MG63 (cell line): ENCODE measurements at places on chromosomes 16 and 17.

- no peak for DNase-seq
These were observed 22.7 kb downstream of the CYTH1 start for GRCh38 chr17:78759203-78759968.

DNA sequence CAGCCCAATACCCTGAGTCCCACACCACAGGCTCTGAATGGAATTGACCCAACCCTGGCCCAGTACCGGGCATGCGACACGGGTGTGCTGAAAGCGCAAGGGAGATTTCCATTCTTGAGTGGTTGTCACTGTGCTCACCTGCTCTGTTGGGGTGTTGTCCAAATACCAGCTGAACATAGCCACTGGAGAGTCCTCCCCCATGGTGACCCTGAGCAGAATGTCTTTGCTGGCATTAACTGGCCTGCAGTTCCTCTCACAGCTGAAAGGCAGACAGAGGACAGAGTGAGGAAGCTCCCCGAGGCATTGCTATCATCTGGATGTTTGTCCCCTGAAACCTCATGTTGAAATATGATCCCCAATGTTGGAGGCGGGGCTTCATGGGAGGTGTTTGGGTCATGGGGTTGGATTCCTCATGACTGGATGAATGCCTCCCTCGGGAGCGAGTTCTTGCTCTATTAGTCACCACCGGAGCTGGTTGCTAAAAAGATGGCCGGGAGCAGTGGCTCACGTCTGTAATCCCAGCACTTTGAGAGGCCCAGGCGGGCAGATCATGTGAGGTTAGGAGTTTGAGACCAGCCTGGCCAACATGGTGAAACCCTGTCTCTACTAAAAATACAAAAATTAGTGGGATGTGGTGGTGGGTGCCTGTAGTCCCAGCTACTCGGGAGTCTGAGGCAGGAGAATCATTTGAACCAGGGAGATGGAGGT is 57.3 kb upstream of the BCO1 start:
- DNase-seq, result peak; percentile 90

DNA sequence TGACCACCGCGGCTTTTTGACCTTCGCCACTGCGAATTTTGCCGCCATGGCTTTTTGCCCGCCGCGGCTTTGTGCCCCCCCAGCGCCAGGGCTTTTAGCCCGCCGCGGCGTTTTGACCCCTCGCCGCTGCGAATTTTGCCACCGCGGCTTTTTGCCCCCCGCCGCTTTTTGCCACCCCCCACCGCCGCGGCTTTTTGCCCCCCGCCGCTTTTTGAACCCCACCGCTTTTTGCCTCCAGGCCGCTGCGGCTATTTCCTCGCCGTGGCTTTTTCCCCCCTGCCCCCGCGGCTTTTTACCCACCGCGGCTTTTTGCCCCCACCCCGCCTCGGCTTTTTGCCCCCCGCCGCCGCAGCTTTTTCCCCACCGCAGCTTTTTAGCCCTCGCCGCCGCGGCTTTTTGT is 134.8 kb upstream of the TP53TG3C start:
- DNase-seq, result no peak

DNA sequence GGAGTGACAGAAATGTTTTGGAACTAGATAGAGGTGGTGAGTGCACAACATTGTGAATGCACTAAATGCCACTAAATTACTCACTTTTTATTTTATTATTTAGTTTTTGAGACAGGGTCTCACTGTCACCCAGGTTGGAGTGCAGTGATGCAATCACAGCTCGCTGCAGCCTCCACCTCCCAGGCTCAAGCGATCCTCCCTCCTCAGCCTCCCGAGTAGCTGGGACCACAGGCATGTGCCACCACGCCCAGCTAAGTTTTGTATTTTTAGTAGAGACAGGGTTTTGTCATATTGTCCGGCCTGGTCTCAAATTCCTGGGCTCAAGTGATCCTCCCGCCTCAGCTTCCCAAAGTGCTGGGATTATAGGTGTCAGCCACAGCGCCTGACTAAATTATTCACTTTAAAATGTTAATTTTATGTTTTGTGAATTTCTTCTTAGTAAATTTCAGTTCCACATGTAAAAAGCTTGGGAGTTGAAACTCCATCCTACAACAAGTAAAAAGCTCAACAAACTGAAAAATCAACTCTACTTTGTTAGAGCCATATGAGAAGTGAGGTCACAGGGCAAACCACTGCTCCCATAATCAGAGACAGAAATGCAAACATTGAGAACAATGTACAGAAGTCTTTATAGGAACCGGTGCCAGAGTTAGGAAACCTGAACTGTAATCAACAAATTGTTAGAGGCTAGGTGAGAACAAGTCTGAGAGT is 13.8 kb upstream of the SLC5A10 start:
- no peak for DNase-seq

DNA sequence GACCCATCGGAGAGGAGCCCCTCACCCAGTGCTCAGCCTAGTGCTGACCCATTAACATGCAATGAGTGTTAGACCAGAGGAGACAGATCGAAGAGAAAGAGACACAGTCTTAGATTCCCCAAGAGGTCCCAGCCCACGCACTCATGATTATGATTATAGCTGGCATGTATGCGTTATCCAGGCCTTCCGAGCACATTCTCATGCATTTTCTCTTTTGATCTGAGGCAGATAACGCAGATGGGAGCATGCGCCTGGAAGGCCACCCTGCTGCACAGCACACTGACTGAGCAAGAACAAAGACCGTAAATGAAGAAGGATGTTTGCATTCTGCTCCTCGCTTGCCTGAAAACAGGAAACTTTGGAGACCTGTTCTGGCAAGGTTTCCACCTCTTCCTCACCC is 232.7 kb downstream of the SOX9 start:
- DNase-seq, result no peak

GRCh38 chr17:18217412-18218015 is 7.9 kb upstream of the LLGL1 start:
- peak; percentile 46 for DNase-seq

DNA sequence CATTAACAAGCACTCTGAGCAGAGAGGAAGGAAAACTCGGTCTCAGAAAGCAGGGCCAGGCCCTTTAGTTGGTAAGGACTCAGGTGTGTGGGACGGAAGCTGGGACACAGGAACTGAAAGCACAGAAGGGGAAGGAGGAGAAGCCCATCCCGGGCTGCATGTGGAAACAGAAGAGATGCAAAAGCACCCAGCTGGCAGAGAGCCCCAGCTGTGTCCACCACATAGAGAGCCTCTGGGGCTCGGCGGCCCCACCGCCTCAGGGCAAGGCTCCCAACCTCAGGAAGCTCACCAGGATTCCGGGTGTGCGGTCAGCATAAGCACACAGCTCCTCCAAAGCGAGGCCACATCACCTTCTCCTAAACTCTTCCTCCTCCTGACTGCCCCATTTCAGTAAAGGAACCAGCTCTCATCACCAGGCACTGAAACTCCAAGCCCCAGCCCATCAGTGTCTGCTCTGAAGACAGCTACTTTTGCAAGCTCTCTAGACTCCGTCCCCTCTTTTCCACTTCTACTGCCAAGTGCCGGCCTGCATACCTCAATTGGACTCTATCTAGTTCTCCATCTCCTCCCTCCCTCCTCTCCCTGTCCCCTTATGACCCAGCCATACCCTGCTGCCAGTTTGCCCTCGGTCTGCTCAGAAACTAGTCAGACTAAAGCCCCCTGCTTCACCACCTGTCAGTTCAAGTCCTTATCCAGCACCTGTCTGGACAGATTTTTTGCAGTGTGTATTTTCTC is 6.0 kb downstream of the ST3GAL2 start:
- no peak for DNase-seq

GRCh38 chr17:32529604-32530003 is 42.8 kb downstream of the CDK5R1 start:
- DNase-seq, result no peak

- DNase-seq, result no peak
These were observed 47.5 kb upstream of the ERN1 start for GRCh38 chr17:64177311-64178010.

- DNase-seq, result peak; percentile 47
These were observed 14.9 kb downstream of the ELAC2 start for GRCh38 chr17:13002761-13003453.

GRCh38 chr17:12918142-12918541 is 99.7 kb downstream of the ELAC2 start:
- DNase-seq, result peak; percentile 80

DNA sequence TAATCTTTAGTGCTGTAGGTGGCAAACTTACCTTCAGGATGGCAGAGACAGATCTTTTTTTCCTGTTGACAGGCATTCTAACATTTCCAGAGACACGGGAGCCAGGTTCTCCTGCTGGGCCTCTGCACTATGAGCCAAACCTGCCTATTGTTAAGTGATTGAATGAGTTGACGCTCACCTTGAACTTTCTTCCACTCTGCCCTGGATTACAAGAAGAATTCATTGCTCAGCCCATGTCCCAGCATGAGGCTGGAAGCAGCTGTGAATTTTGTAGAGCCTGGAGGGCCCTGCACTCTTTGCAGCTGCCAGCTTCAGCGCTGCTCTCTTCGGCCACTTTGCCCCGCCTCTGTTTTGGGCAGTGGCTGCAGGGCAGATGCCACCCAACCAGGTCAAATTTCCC is 9.4 kb upstream of the SLC7A5 start:
- DNase-seq, result no peak

- DNase-seq, result no peak
These were observed 184.1 kb upstream of the ZFHX3 start for GRCh38 chr16:73231944-73232554.

GRCh38 chr17:55200904-55201303 is 63.9 kb upstream of the HLF start:
- DNase-seq, result no peak

GRCh38 chr16:29304251-29304650 is 102.3 kb downstream of the NPIPB11 start:
- DNase-seq, result no peak

- DNase-seq, result no peak
These were observed 11.8 kb downstream of the PRCD start for GRCh38 chr17:76551685-76552084.

DNA sequence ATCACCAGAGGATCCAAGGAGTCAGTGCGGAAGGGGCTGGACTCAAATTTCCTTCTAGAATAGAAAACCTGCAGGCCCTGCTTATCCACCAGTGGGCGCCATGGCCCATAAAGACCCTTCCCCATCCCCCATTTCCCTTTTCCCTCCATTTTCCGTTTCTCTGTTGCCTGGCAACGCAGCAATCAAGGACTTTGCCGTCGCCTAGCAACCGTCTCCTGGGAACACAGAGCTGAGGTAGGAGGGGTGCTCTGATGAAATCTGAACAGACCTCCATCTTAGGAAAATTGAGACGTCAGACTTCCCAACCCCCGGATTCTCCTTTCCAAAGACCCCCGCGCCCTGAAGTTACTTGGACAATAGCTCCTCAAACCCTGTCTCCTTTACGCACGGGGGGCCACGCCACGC is 5.7 kb downstream of the DLG4 start:
- DNase-seq, result peak; percentile 26

- no peak for DNase-seq
These were observed 75.5 kb downstream of the AATF start for GRCh38 chr17:37024181-37024637.

- DNase-seq, result no peak
These were observed 30.8 kb downstream of the BEAN1 start for GRCh38 chr16:66457888-66458287.

DNA sequence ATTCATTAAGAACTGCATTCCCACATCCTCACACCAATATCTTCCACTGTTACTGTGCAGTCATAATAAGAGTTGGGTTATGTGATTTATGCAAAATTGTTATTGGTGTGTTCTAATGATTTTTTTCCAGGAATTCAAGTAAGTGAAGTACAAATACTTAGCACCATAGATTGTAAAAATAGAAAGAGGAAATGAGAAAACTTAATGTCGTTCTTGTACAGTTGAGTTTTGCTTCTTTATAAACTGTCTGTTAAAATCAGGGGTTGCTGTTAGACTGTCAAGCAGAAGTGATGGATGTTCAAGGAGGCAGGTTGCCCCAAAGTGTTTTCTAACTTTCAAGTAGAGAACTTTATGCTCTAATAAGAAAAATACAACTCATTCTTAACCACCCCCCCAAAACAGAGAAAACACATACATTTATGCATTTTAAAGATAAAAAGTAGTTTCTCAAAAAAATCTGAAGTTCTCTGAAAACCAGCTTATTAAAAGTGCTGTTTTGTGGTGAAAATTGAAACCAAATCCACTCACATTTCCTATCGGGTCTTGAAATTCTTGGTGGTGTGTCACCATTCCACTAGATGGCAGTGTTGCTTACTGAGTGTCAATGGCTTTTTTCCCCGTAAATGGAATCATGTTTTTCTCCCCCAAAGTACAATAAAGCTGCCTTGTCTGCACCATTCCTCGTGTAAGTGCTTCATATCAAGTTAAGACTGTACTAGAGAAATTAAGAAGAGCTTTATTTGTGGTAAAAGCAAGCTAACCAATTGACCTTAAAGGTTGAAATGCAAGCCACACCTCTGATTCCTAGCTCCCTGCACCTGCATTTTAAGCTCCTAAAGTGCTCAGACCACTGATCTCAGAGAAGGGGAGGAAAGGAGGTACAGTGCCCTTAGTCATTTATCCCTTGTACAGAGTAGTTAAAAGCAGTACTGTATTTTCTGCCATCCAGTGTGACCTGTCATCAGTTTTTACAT is 4.7 kb upstream of the IGSF6 start:
- DNase-seq, result no peak

DNA sequence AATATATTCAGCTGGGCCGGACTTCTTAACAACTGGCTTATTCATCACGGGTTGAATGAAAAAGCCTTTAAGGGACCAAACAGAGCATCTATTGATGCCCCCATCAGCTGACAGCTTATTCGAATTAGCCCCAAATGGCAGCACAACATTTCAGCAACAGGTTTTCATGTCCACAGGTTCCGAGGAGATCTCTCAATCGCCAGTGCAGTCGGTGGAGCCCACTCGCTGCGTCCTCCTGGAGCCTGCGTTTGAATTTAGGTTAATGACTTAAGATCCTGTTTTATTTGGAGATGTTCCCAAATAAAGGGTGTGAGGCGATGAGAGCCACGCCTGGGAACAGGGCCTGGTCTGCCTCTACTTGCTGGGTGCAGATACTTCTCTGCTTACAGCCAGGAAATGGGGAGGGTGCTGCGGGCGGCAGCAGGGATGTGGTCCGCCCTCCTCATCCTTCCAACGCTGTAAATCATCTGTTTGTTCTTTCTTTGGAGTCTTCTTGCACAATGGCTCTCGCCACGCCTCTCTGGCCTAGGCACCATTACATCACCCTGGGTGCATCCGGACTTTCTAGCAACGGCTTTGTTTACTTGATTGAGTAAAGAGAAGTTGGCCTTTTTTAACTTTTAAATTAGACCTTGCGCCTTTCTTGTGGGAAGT is 22.6 kb downstream of the NDE1 start:
- DNase-seq, result peak; percentile 97

- DNase-seq, result peak; percentile 43
These were observed 2.0 kb downstream of the PLD6 start for GRCh38 chr17:17204041-17204591.

DNA sequence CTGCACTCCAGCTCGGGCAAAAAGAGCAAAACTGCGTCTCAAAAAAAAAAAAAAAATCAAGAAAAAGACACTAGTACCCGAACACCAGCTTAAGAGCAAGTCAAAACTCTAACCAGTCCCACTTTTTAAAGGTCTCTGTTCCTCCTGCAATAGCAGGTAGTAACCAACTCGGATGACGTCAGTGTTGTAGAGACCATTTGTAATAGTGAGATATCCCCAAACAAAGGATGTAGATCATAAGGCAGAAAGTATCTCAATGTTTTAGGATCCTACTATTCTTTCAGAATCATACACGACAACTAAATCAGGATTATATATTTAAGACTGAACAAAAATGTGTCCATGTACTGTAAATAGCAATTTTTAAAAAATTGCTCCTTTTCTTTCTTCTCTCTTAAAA is 2.4 kb downstream of the JPT1 start:
- no peak for DNase-seq
